ENCODE measurements at places on chromosomes 2 and 18.

- DNase-seq, result no peak
Observed at GRCh38 chr2:133532919-133533318, 35.3 kb downstream of the NCKAP5 start.

DNA sequence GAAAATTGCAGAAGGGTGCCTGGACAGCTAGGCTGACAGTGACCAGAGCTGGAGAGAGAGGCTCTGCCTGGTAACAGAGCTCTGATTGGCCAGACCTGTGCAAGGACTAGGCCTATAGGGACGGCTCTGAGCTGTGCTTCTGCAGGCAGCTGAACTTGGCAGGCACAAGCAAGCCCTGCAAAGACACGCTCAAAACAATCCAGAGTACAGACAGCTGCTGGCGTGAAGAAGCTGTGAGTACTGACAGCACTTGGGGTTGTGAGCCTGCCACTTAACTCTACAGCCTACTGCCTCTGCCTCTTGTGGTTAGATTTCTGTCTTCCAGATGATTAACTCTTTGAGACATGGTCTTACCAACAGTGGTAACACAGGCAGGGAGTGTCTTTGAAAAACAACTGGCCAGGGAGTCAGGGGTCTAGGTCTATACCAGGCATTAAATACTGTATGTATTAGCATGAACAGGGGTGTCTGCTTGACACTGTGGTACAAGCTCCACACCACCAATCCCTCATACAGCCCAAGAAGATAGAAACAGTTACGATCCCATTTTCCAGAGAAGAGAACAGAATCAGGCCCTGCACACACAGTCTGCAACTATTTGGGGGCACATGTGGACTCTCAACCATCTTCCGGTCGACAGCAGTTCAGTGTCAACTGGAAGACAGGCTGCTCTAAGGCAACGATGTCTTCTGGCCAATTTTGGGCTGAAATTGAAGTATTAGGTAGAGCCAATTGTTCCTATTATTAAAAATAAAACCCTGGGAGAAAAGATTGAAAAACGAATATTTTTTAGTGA is 568.4 kb downstream of the TNS1 start:
- DNase-seq, result peak; percentile 92

GRCh38 chr18:35432565-35433001 is 55.4 kb upstream of the ZNF396 start:
- no peak for DNase-seq

- DNase-seq, result peak; percentile 85
Observed at GRCh38 chr2:20065885-20066602, 14.6 kb upstream of the LAPTM4A start.

Measured in HTR-8/SVneo (cell line).